ENCODE measurements at places on chromosomes 5 and 9. TPM values are rescaled to one million over a fixed set of nuclear protein-coding genes. Genes with fewer than 3 reads are reported as not detected.

- H3K4me3 ChIP-seq: peak overlapping the region; percentile 75
- H3K4me1 ChIP-seq: no peaks in the 10 kb centered on the region
- no peaks in the 10 kb centered on the region for H3K36me3 ChIP-seq
- H3K27me3 ChIP-seq: no peaks in the 10 kb centered on the region
These were observed 1.0 kb downstream of the FAM200C start for GRCh38 chr5:160398806-160399205.

DNA sequence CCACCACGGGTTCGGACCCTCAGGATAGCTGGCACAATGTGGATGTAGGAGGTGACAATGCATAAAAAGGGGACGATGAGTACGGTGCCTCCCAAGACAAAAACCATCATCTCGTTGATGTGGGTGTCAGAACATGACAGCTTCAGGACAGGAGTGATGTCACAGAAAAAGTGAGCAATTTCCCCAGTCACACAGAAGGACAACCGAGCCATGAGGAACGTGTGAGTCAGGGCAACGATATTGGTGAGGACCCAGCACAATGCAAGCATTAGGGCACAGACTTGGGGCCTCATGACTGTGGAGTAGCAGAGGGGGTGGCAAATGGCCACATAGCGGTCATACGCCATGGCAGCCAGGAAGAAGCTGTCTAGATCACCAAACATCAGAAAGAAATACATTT, 491 bp downstream of the OR1N1 start:
- H3K27me3 ChIP-seq: no peaks in the 10 kb centered on the region
- no peaks in the 10 kb centered on the region for H3K4me1 ChIP-seq
- no peak for DNase-seq
- H3K4me3 ChIP-seq: no peak overlapping the region
- H3K36me3 ChIP-seq: no peaks in the 10 kb centered on the region

- DNase-seq: no peak
- H3K36me3 ChIP-seq: peaks cover 17% of the 10 kb centered on the region
- no peak overlapping the region for H3K27ac ChIP-seq
- no peaks in the 10 kb centered on the region for H3K27me3 ChIP-seq
These were observed 18.5 kb downstream of the CD274 start for GRCh38 chr9:5468850-5469249.

- H3K4me1 ChIP-seq: peaks cover 6% of the 10 kb centered on the region
- H3K27me3 ChIP-seq: no peaks in the 10 kb centered on the region
- H3K27ac ChIP-seq: no peak overlapping the region
- no peaks in the 10 kb centered on the region for H3K36me3 ChIP-seq
- no peak overlapping the region for H3K4me3 ChIP-seq
These were observed 8.0 kb upstream of the SEMA4D start for GRCh38 chr9:89505911-89506310.

DNA sequence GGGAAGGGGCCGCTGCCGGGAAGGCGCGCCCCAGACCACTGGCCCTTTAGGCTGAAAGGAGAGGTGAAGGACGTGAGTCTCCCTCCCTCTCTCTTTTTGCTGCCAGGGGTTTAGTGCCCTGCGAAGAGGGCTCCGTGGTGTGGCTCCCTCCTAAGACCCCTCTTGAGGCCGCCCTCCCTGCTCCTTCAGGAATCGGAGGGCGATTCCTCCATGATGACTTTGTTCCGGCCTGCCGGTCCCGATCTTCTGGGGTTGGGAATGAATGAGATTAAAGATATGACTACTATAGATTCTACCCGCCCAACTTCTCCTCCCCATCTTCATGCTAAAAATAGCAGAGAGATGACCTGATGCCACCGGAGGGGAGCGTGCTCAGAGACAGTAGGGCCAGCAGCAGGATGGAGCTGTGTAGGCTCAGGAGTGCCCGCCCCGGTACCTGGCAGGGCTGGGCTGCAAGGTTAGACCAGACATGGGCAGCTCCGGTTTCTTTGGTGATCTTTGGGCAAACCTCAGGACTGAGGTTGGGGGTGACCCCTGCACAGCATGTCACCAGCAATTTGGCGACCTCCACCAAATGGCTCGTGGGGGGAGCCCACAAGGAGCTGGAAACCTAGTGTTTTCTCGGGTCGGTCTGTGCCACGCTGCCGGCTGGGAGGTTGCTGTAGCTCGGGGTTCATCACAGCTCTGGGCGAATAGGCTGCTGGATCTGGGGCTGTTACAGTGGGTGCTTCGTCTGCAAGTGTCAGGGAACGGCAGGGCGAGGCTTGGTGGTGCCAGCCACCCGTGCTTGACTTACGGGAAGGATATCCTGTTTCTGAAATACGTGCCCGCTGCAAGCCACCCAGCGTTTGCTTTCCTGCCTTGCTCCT, 1.7 kb downstream of the OLFM1 start:
- H3K27me3 ChIP-seq: peaks cover 4% of the 10 kb centered on the region
- H3K27ac ChIP-seq: no peak overlapping the region
- H3K4me1 ChIP-seq: no peaks in the 10 kb centered on the region
- no peak for DNase-seq

GRCh38 chr9:134828892-134829291, 51.7 kb upstream of the FCN2 start:
- no peak overlapping the region for H3K27ac ChIP-seq
- H3K36me3 ChIP-seq: no peaks in the 10 kb centered on the region
- peaks cover 4% of the 10 kb centered on the region for H3K4me1 ChIP-seq
- H3K4me3 ChIP-seq: no peak overlapping the region
- no peaks in the 10 kb centered on the region for H3K27me3 ChIP-seq
- no peak for DNase-seq

DNA sequence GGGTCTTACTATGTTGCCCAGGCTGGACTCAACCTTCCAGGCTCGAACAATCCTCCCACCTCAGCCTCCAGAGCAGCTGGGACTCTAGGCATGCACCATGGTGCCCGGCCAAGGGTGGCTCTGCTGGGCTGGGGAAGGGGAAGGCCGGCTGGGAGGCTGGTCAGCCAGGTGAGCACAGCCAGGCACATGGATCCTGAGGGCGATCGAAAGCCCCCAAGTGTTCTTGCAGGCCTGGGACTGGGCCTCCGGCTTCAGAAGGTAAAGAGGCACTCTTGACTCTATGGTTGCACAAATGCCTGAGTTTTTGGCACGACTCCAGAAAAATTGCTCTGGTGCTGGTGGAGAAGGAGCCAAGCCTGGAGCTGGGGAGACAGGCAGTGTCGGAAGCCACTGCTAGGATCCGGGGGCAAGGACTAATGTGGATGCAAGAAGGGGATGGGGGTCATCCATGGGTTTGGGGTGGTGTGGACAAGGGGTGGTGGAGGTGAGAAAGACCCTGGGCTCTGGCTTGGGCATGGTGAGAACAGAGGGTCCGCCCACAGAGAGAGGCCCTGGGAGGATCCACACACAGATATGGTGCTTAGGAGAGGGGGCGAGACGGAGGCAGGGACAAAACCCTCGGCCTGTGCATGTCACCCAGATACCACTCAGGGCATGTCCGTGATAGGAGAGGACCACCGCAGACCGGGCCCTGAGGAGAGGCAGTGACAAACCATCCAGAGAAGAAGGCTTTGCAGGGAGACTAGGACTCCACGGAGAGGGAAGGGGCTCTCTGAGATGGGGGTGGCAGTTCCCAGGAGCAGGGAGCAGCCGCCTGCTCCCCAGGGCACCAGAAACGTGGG, 51.1 kb upstream of the COL5A1 start:
- H3K4me3 ChIP-seq: no peak overlapping the region
- H3K4me1 ChIP-seq: no peaks in the 10 kb centered on the region
- no peaks in the 10 kb centered on the region for H3K36me3 ChIP-seq
- H3K27ac ChIP-seq: no peak overlapping the region
- no peak for DNase-seq
- no peaks in the 10 kb centered on the region for H3K27me3 ChIP-seq

Gene COL15A1
- polyA plus RNA-seq: not detected

Gene MEIKIN
- polyA plus RNA-seq: not detected

Gene GRAMD2B
- polyA plus RNA-seq: 8.6 TPM

Gene CDH12
- not detected for polyA plus RNA-seq
